ENCODE measurements at places on chromosomes 13 and 19.

- DNase-seq, result no peak
Observed at GRCh38 chr19:48968179-48968661, 3.1 kb downstream of the FTL start.

DNA sequence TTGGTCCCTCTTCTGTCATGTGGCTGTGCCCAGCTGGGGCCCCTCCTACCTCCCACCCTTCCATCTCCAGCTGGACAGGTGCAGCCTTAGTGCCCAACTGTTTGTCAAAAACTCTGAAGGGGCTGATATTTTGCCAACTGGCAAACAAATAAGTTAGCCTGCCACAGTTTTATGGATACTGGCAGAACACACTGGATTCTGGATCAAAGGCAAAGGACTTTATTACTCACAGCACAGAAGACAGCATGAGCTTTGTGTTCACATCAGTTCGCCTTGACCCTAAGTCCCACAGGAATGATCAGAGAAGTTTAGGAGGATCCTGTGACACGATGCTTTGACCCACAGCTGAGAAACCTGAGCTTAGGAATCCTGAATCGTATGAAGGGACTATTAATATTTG is 16.4 kb downstream of the KLK2 start:
- DNase-seq, result no peak

DNA sequence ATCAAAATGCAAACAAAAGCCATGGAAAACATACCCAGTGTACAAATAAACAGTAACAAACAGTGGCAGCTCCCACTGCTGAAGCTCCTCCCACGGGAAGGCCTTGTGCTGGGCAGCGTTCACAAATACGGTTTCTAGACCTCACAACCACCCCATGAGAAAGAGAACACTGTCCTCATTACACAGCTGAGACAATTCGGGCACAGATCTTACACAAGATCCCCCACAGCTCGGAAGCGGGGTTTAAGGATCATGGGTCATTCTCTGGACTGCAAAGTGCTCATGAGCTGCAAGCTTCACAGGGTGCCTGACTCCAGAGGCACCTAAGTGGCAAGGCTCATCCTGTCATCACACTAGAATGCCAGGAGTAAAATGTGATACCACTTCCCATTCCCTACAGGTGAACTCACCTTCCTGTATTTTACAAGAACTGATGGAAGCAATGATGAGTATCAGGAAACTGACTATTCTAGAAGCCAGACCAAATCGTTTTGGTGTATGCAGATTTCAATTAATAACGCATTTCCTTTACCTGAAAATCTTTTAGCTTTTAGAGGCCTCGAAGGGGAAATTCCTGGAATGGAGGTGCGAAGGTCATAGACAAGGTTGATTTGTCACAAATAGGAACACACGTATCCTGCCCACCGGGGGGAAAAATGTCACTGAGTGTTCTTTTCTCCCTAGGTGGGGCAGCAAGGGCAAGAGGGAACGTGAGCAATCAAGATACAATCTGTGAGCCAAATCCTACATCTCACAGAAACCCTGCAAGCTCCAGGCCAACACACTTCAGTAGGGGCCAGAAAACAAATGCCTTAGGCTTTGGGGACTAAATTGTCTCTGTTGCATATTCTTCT is 41.2 kb downstream of the STK24 start:
- DNase-seq, result no peak

DNA sequence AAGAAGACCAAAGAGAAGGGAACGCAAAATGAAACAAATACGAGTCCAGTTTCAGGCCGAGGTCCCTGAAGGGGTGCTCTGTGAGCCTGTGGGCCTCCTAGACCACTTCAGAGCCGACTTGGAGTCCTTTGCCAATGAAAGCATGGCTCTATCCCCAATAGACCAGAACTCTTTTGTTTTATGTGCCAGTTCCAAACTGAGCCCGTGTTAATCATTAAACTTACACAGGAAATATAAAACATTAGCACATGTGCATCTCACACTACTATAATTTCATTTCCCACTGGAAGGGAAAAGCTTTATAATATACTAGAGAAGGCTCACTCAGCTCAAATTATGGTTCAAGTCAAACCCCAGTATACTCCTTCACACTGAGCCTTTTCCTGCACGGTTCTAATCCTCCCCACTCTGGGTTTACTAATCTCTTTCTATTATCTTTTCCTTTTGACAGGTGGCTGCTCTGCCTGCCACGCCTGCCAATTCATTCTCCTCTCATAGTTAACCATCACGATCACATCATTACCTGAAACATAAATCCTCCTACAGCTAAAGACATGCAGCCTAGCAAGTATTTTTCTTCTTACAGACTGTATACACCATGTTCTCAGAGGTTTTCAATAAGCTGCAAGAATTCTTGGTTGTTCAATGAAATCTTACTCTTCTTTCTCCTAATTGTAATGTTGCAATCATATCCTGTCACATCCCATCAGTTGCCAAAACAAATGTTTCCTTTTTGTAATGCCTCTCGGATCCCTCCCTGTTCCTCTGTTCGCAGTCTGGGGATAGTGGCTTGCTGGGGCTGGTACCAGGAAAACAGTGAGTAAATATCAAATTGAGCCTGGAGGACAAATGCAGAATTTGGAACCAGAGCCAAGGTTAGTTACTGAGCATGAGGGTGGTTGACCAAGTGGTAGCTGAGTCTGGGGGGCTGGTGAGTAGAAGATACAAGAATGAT is 18.8 kb upstream of the WASF3 start:
- no peak for DNase-seq

DNA sequence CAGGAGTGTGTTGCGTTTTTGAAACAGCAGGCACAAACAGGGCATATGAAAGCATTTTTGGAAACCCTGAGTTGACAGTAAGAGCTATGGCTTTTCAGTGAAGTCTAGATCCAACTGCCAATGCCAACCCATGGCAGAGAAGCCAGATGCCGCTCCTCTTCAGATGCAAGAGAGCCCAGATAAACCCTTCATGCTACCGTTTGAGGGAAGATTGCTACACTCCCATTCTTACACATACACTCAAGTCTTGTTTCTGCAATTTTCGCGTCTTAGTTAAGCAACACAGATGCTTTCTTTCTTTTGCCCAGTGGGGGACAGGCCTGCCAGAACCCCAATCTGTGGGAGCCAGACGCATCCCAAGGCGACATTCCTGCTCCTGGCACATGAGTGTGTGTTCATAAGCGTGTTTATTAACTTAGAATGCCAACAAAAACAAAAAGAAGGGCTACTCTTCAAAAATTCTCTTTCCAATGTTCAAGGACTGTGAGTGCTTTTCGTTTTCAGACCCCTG is 10.4 kb downstream of the BORCS8 start:
- DNase-seq, result no peak

DNA sequence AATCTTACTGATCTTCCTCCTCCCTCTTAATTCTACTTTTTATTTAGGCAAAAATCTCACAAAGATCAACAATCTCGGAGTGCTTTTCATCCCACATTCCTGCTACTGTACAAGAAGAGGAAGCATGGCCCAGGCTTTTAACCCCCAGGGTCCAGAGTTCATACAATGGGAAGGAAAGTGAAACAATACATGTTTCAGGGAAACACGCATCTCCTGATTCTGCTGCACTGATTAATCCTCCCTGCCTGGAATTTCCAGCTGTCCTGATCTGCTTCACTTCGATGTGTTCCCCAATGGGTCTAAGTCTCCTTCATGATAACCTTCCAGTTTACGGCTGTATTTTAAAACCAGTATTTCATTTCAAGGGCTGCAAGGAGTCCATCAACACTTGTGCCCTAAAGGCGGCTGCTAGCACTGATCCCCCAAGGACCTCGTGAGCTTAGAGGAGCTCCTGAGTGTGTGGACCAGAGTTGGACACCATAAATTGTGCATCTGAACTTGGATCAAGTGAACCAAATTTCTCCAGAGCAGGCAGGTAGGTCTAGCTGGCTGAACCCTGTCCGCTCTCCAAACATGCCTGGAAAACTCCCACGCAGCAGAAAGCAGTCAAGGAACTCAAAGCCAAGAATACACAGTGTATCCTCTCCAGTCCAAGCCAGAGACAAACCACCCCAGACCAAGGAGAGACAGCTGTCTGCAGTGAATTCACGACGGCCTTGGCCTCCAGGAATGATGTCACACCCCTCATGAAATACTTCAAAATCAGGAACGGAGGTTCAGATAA is 44.3 kb downstream of the COL4A1 start:
- no peak for DNase-seq

- DNase-seq, result no peak
Observed at GRCh38 chr13:27055526-27055925, 116.1 kb downstream of the USP12 start.

- no peak for DNase-seq
Observed at GRCh38 chr19:15241259-15241910, 9.1 kb upstream of the EPHX3 start.

- DNase-seq, result no peak
Observed at GRCh38 chr13:99800011-99800410, 171.6 kb downstream of the ZIC5 start.

DNA sequence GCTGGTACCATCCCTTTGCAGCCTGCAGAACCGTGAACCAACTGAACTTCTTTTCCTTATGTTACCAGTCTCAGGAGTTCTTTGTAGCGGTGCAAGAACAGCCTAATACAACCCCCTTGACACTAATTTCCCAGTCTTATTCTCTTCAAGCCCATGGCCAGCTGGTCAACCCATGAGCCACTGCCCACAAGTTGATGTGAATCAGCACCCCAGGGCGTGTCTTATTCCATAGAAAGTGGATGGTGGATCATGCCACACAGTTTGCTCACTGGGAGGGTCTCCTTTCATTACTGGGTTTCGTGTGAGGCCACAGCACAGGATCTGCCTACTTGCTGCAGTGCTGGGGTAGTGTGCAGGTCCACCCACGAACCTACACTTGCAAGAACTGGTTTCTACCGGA is 27.0 kb downstream of the TEX29 start:
- no peak for DNase-seq

- DNase-seq, result no peak
Observed at GRCh38 chr13:94702181-94703041, 9.9 kb downstream of the SOX21 start.

DNA sequence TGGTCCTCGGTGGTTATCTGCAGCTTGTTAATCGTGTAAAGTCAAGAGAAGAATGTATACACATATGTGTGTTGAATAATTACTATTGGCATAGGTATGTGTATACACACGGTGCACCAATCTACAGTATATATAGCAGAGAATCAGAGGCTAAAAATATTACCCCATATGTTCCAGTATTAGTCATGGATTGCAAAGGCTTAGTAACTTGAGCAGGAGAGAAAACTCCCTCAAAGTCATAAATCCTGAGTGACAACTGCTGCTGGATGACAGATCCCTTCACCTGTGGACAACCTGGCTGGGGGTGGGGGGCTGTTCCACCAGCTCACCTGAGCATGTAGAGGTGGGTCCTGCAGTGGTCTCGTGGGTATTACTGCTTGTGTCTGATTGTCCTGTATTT is 185.0 kb downstream of the ZNF536 start:
- no peak for DNase-seq

GRCh38 chr19:13700621-13701020 is 63.7 kb upstream of the MRI1 start:
- no peak for DNase-seq

DNA sequence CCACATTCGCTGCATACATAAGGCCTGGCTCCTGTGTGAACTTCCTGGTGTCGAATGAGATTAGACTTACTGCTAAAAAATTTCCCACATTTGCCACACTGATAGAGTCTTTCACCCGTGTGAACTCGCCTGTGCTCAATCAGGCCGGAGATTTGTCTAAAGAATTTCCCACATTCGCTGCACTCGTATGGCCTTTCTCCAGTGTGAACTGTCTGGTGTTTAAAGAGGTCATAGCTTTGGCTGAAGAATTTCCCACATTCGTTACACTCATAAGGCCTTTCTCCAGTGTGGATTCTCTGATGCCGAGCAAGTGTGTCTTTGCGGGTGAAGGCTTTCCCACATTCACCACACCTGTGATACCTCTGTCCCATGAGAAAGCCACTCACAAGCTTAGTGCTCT is 6.5 kb downstream of the ZNF671 start:
- no peak for DNase-seq

GRCh38 chr19:5492635-5493409 is 37.6 kb downstream of the ZNRF4 start:
- DNase-seq, result peak; percentile 42

DNA sequence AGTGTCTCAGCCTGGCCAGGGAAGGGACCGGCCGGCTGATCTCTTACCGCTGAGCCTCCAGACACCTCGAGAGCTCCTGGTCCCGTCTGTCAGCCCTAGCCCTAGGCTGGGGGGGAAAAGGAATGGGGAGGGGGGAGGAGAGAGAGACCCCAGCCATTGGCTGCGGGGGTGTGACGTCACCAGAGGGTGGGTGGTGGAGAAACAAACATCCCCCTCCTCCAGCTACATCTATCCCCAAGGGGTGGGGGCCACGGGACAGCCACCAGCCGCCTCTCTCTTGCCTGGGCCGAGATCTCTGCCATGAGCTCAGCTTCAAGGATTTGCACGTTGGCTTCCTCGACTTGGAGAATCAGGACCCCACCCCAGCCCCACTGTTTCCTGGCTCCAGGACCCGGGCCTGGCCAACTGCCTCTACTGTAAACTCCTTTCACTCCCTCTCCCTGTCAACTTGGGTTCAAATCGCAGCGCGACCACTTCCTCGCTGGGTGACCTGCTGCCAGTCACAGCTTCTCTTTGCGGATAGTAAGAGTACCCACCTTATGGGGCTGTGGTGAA is at the start of gene PRX:
Gene PRX (minus strand): TSS at position 88 of the 555 bp plus-strand sequence. CDS start 5,446 bp downstream, outside the sequence.
- no peak for DNase-seq

- DNase-seq, result no peak
Observed at GRCh38 chr19:1907563-1908363, 2.6 kb downstream of the ADAT3 start.

DNA sequence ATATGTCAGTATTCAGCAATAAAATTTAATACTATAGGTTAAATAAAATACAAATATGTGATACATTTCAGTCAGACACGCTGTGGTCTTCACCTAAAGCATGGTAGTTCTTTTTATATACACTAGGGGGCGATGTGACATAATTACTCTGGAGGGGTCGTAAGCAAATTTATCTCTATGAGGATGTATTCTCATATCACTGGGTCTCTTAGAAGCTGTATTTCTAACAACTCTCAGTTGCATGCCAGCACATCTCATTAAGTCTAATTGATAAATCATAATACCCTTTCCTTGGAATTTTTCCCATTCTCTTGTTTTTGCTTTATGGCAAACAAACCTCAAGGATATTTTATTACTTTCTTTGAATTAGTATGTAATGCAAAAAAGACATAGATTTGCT is 3.9 kb upstream of the PCDH17 start:
- DNase-seq, result no peak

DNA sequence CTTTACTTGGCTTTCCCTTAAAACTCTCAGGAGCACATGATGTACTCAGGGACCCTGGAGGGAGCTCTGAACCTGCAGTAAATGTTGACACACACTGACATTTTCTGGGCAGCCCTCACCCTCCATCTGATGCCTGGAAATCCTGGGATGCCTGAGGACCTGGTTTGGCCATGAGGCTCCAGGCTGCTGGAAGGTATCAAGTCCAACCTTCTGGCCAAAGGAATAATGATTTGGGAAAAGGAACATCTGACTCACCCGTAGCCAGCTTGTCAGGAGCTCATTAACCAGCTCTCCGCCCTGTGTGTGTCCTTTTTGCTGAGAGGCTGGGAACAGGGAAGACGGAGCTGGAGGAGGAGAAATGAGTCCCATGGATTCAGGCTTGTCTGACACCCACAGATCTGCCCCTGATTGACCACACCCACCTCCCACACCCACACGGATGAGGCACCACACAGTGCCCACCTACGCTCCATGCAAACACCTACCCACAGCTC is 10.3 kb downstream of the ZNF558 start:
- no peak for DNase-seq
